Dorsolateral prefrontal cortex (tissue), 122 donors: ENCODE measurements at places on chromosomes 6 and 20.

GRCh38 chr6:2542858-2543218, 207.9 kb downstream of the MYLK4 start:
- no peak for DNase-seq

- DNase-seq: no peak
These were observed 5.2 kb upstream of the PRPH2 start for GRCh38 chr6:42727627-42728026.

- no peak for DNase-seq
These were observed 13.1 kb downstream of the ARHGAP18 start for GRCh38 chr6:129696843-129697242.

- DNase-seq: no peak
These were observed 243.9 kb downstream of the DLL1 start for GRCh38 chr6:170046791-170047626.

GRCh38 chr20:60331688-60332300, 373.6 kb downstream of the CDH26 start:
- no peak for DNase-seq

DNA sequence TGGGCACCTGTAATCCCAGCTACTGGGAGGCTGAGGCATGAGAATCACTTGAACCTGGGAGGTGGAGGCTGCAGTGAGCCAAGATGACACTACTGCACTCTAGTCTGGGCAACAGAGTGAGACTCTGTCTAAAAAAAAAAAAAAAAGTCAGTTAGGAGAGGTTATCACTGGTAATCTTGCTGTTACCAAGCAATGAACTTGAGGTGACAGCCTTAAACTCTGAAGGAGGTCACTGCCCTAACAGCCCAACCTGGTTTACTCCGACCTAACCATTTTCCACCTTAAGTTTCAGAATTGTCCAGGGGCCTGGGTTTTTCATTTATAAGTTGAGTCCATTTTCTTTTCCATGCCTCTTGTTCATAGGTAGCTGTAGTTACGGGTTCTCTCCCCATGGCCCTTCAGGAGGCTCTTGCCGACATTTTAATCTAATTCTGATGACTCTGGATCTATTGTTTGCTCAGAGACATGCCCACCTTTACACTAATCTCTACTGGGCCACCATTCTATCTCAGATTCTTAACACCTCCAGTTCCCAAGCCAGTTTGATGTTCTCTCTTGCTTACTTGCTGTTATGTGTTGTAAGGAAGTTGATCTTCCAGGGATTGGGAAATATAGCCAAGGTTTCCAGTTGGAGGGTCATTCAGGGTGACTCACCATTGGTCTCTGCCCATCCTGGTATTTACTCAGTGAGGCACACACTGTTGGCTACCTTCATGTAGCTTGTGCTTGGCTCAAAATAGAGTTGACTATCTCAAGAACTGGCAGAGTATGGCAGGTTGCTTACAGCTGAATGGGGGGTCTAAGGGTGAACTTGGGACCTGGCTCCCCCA, 29.1 kb downstream of the SHLD1 start:
- no peak for DNase-seq

DNA sequence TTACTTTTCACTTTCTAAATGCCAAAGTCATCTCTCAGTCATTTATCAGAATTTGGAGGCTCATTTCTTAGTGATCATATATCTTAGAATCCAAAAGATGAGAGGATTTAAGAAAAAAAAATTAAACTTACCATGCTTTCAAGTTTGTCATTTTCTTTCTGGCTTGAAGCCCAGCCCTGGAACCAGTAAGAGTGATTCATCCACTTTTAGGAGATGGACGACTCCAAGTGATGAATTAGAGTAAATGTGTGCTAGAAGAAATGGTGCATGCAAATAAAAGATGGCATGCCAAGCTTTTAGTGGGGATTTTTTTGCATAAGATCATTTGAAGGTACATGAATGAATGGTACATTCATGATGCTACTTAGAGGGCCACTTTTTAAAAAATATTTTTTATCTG, 20.1 kb downstream of the PLCB1 start:
- DNase-seq: no peak

- no peak for DNase-seq
These were observed 252.2 kb downstream of the HACE1 start for GRCh38 chr6:104607501-104607900.

DNA sequence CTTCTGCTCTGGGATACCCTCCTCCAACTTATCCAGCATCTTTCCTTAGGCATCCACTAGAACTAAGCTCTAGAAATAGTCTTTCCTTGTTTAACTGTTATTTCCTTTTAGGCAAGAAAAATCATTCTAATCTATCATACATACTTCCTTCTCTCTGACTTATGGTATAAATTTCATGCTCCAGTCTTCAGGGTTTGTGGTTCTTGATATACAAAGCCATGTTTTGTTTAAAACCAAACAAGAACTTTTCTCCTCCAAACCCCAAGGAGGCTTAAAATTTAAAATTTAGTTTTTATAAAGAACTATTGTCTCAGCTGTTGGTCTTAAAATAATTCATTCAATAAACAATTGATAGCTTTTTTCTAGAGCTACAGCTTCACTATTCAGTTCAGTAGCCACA, 77.2 kb downstream of the CD164 start:
- DNase-seq: no peak

DNA sequence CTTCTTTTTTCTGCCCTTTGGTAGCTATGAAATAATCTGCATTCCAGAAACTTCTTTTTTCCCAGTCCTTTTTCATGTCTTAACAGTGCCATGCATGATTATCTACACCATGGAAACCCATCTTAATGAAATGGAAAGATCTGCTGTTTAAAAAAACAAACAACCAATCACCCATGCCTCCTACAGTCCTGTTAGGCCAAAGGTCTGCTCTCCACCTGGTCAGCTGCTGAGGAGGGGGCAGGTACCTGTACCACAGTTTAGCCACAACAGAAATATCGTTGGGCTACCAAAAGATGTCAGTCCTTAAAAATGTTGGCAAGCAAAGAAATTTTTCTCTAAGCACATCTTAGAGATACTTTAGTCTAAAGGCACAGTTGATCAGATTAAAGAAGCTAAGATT, 112.6 kb downstream of the SLC16A10 start:
- no peak for DNase-seq

DNA sequence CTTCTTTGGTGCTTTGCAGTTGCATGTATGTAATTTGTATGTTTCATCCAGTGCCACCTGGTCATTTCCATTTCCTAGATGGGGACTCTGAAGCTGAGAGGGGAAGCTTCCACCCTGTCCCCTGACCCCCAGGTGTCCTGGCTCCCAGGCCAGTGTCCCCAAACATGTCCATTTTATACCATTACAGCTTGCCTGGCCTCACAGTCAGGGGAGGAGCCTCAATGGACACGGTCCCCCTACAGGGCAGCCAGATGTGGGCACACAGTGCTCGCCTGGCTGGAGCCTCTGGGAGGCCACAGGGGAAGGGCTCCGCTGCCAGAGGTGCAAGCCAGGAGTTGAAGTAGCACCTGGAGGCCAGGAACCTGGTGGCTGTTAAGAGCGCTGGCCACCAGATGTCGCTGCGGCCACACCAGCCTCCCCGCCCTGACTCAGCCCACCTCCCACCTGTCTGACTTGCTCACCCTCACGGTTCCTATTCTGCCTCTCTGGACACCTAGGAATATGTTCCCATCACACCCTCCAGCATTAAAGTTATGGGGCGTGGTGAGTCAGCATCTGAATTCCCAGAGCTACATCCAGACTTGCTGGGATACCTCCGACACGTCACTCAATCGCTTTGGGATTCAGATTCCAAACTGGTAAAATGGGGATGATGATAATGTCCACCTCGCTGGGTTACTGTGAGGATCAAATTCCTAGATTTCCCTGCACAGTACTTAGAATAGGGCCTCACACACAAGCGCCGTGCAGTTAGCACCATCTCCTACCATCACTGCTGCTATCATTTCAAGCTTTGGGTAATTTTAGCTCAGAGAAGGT, 107.4 kb downstream of the SULF2 start:
- DNase-seq: no peak

- DNase-seq: no peak
These were observed 784 bp downstream of the FKBP5 start for GRCh38 chr6:35687658-35688604.

DNA sequence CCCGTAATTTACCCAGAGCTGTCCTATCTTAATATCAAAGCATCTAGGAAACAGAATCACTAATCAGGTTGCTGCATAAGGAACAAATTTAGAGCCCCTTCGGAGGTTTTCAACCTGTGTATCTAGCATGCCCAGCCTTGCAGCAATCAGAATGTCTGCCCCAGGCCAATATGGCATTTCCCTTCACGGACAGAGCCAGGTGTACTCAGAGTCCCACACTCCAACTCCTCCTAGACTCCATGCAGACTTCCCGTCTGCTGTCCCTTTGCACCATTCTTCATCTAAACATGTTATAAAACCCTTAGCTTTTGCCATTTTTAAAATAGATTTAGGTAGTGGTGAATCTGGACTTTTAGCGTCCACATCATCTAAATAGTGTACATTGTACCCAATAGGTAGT, 61.0 kb downstream of the ZHX3 start:
- no peak for DNase-seq

DNA sequence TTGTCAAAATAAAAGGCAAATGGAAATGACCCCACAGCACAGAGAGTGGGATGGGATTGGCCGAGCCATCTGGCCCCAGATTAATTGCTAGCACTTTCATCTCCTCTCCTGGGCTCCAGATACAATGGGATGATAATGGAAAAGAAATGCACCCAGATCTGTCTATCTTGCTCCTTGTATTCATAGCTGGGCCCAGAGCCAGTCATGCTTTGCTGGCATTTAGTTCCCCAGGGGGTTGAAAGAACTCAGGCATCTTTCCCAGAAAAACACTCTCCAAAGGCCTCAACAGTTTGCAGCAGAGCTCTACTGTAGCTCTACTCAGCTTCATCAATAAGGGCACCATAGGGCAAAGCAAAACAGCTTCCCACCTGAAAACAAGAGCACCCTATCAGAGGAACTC, 116.0 kb upstream of the FOXA2 start:
- DNase-seq: no peak

GRCh38 chr6:29674008-29674407, 6.9 kb downstream of the ZFP57 start:
- DNase-seq: no peak

GRCh38 chr6:29552512-29553051, 7.0 kb downstream of the UBD start:
- no peak for DNase-seq

DNA sequence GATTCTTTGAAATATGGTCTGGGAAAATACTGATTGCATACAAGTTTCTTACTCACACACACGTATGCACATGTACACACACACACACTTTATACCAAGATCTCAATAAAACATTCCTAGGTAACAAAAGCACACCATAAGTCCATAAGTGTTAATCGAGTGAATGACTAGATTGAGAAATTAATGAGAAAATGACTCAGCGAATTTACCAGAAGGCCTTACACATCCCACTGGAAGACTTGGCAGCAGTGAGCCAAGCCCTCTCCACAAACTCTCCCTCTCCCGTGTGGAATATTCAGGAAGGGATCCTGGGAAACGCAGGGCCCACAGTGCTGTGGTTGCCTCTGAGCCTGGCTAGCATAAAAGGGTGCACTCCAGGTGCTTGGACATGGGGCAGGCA, 227.2 kb downstream of the LY86 start:
- DNase-seq: no peak

- no peak for DNase-seq
These were observed 164.1 kb upstream of the SALL4 start for GRCh38 chr20:51966296-51966971.

- no peak for DNase-seq
These were observed 251.0 kb downstream of the KHDC1L start for GRCh38 chr6:72974276-72974675.

- no peak for DNase-seq
These were observed 334.9 kb downstream of the GRIK2 start for GRCh38 chr6:101728388-101728787.

GRCh38 chr20:40046703-40047102, 642.3 kb downstream of the MAFB start:
- DNase-seq: no peak

DNA sequence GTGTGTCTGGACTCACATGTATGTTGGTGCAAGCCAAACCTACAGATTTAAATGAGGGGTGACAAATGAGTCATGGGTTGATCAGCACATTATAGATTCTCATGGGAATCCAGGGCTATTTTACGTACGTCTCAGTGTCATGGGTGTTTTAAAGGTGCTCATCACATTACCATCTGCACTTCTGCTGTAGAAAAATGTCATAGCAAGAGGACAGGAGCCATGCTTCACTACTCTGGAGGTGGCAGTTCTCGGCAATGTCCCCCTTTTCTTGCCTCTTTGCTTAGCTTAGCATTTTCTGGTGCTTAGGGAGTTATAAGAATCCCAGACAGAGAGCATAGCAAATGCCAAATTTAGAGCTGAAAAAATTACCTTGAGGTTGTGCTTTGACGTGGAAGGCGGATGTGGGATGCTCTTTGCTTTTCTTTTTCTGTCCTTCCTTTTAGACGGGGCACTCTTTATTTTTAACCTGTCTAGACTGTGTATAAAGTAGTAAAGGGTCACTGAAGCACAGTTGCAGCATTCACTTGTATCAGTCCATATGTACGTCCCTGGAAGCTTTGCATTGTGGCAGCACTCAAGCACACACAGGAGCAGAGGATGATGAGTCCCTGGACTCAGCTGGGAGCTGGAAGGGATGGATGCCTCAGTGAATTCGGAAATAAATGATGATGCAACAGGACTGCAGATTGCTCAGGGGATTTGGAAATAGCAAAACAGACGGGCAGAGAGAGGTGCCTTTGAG, 139.7 kb downstream of the SYNDIG1 start:
- no peak for DNase-seq

DNA sequence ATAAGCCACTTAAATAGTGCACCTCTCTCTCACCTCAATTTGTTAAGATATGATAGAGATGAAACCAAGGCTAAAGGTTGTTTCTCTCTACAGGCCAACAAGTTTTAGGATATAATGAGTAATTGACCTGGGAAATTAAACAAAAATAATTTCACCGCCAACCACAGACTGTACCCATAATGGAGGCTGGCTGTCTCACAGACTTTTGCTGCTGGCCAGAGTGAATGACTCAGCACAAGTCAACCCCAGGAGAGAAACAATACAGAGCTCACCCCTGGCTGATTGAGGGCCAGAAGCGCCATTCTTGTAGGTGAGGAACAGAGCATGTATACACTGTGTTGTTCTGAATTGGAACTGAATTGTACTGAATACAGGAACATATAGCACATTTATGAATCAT, 99.9 kb downstream of the CAP2 start:
- no peak for DNase-seq

DNA sequence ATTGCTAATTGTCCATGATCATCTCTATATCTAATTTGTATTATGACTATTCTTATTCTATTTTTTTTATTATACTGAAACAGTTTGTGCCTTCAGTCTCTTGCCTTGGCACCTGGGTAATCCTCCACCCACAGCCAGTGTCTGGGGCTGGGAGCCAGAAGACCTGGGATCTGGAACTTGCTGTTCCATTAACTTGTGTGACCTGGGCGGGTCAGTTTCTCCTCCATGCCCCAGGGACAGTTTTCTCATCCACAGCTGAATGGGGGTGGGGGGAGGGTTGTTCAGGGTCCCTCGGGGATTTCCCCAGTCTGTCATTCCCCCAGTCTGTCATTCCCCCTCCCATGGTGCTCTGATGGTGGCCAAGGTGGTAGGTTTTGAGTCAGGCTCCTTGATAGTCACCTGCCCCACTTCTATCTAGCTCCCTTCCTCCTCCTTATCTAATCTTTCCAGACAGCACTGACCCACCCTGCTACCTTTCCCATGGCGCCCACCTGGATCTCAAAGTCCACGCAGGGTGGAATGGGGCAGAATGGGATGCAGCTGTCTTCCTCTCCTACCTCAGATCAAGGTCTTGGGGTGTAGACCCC, 10.9 kb downstream of the ITPR3 start:
- DNase-seq: no peak
